ENCODE measurements at places on chromosomes 13 and 19.

GRCh38 chr19:48568345-48568886 lies 16.4 kb downstream of the SULT2B1 start:
- no peak for DNase-seq

GRCh38 chr13:79710376-79710775 lies 229.4 kb downstream of the NDFIP2 start:
- DNase-seq, result no peak

GRCh38 chr13:48431987-48432615 lies 19.2 kb upstream of the LPAR6 start:
- no peak for DNase-seq

DNA sequence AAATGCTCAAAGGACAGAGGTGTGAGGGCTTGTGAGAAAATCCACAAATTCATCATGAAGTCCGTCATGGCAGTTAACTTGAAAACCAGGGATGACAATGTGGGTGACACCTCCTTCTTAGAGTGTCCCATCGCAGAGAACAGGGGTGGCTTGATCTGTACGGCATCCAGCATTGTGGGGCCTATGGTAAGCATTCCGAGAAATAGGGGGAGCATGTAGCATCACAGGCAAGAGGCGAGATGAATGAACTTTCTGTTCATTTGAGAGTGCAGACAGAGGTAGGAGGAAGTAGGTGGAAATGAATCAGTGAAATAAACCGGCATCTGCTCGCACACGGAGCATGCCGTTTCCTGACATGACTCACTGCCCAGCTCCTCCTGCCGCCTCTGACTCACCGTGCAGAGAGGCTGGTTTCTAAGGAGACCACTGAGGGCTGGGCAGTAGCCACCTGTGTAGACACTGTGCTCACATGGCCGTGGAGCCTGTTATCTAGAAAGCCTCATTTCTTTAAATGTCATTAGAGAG lies 339.0 kb downstream of the RFC3 start:
- peak; percentile 21 for DNase-seq

- no peak for DNase-seq
Measured at GRCh38 chr13:113052206-113052605, 53.4 kb upstream of the F7 start.

GRCh38 chr13:45718992-45719391 lies 16.9 kb downstream of the CBY2 start:
- no peak for DNase-seq

DNA sequence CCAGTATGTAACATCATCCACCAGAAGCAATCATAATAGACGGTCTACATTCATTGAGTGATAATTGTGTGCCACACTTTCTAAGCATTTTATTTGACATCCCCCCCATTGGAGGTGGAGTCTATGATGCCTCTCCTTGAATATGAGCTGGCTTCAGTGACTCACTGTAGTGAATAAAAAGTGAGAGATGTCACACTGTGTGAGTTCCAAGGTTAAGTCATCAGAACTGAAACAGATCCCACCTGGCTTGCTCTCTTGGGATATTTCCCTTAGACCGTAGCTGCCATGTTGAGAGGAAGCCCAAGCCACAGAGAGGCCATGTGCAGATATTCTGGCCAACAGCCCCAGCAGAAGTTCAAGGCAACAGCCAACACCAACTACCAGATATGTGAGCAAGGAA lies 12.6 kb downstream of the RTBDN start:
- no peak for DNase-seq

GRCh38 chr13:71712988-71713653 lies 153.9 kb downstream of the DACH1 start:
- no peak for DNase-seq

- no peak for DNase-seq
Measured at GRCh38 chr13:26946684-26947343, 186.2 kb upstream of the GPR12 start.

- no peak for DNase-seq
Measured at GRCh38 chr19:10226376-10227025, 4.6 kb downstream of the S1PR2 start.

GRCh38 chr19:49774969-49775368 lies 8.2 kb downstream of the AP2A1 start:
- DNase-seq, result no peak

DNA sequence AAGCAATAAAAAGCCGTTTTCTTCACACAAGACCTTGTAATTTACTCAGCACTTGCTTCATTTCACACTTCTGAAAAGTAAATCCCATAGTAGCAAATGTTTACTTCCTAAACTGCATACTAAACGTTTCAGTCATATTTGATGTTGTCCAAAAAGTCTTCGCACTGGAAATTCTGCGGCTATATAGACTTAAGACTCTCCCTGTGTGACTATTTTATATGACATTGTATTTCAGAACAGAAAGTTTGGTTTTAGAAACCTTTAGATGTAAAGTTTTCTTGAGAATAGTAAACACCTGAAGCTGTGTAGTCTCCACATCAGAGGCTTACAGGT lies 29.6 kb downstream of the ZAR1L start:
- DNase-seq, result no peak

DNA sequence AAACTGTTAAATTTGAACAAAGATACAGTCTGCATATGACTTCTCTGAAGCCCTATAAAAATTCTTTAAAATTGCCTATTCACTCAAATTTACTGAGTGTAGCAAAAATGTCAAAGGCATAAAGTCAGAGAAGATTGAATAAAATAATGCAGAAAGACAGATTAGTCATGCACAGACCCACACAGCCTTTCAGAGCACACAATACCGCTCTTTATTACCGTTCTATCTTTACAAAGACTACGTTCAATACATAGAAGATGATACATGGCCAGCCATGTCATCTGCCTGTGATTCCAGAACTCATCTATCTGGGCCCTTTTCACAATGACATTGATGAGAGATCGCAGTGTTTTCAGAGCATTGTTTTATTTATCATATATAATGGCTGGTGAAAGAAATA lies 107.2 kb downstream of the URI1 start:
- no peak for DNase-seq

DNA sequence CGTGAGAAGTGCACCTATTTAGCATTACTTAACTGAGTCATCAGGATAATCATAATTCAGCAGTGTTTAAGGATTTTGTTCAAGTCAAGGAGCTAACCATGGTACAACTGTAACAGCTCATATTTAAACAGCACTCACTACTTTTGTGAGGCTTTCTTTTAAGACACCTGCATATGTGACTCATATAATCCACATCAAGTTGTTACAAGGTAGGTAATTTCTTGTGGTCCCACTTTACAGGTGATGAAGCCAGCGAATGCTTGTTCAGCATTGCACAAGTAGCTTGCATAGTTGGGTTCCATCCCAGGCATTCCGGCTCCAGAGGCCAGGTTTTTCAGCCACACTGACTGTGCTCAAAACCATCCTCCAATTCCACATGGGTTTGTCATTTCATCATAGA lies 569.2 kb downstream of the MYO16 start:
- DNase-seq, result no peak

DNA sequence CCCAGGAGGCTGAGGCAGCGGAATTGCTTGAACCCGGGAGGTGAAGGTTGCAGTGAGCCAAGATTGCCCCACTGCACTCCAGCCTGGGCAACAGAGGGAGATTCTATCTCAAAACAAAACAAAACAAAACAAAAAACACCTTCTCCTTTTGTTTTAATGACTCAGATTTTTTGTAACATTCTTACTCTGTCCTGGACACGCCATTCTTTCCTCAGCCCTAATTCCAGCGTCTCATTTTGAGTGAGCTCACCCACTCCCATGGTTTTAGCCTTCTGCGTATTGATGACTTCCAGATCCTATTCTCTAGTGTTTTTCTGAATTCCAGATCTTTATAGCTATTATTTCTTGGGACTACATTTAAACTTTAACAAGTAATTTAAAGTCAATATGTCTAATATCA lies 326.3 kb downstream of the MYO16 start:
- DNase-seq, result no peak

- DNase-seq, result no peak
Measured at GRCh38 chr13:102452836-102453235, 51.0 kb upstream of the FGF14 start.

DNA sequence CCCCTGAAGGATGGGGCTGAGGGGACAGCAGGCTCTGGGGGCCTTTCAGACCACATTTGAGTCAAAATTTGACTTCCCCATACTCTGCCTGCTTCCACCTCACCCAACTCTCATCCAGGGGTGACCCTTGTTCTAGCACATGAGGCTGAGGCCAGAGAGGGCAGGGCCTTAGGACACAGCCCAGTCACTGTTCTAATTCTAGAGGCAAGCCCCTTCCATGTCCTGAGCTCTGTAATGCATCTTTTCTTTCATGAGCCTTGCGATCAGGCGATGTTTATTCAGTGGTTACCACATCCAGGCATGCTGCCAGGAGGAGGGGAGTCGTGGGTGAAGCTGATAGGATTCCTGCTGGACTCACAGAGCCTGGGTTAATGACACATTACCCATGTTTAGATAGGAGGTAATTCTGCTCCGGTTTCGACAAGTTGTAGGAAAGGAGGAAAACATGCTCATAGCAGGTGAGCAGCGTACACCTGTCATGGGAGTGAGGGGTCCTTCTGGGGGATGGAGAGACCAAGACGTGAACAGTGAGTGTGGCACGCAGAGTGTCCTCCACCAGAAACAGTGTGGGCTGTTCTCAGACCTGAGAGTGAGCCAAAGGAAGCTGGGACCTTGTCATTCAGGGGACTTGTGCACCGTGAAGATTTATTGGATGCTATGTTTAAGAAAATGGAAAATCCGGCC lies 9.3 kb downstream of the RPS9 start:
- no peak for DNase-seq

GRCh38 chr13:103812558-103812957 lies 746.3 kb upstream of the SLC10A2 start:
- DNase-seq, result no peak

DNA sequence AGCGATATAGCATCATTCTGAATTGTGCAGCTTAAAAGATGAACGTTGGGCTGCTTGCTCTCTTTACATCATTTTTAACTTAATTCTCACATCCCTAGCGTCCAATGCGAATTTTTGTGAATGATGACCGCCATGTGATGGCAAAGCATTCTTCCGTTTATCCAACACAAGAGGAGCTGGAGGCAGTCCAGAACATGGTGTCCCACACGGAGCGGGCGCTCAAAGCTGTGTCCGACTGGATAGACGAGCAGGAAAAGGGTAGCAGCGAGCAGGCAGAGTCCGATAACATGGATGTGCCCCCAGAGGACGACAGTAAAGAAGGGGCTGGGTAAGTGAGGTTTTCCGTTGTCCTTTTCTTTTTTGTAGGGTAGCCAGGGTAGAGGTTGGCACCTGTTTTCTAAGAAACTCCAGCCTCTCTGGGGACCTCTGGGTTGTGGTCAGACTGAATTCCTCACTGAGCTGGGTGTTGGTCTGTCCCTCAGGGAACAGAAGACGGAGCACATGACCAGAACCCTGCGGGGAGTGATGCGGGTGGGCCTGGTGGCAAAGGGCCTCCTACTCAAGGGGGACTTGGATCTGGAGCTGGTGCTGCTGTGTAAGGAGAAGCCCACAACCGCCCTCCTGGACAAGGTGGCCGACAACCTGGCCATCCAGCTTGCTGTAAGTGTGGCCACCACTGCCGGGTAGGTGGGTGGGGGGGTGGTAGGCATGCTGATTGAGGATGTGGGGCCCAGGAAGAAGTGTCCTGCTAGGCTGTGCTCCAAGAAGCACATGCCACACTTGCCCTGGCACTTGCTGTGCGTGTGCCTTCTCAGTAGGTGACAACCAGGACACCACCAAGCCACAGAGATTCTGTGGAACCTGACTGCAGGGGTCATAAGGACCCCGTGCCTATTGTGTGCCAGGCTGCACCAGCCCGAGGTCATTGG lies 17.0 kb downstream of the ILF3 start:
- no peak for DNase-seq

- DNase-seq, result no peak
Measured at GRCh38 chr13:42973581-42973980, 18.5 kb downstream of the EPSTI1 start.

DNA sequence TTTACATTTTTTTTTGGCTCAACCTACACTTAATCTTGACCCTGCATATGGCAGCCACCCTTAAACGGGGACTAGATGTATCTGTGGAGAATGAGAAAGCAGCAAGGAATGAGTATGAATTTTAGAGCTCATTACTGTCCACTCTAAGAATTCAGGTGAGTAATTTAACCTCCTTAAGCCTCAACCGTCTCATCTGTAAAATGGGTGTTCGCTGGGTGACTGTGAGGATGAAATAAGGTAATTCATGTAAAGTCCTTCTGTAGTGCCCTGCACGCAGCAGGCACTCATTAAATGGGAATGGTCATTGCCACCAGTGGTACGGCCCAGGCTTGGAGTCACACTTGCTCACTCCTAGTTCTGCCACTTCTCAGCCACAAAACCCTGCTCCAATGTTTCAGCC lies 135.3 kb downstream of the CACNA1A start:
- no peak for DNase-seq

DNA sequence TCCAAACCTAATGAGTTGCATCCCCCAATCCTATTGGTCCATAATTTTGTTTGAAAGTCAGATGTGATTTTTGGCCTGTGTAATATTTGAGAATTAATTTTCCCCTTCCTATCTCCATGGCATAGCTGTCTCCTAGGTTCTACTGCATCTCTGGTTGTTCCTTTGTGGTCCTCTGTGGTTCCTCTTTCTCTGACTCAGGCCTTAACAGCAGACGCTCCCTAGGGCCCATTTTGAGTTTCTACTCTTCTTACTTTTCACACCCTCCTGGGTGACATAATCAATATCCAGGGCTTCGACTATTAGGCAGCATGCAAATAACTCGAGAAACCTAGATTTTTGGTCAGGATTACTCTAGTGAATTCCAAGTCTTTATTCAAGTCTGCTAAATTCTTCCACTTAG lies 160.7 kb downstream of the RFC3 start:
- DNase-seq, result no peak

DNA sequence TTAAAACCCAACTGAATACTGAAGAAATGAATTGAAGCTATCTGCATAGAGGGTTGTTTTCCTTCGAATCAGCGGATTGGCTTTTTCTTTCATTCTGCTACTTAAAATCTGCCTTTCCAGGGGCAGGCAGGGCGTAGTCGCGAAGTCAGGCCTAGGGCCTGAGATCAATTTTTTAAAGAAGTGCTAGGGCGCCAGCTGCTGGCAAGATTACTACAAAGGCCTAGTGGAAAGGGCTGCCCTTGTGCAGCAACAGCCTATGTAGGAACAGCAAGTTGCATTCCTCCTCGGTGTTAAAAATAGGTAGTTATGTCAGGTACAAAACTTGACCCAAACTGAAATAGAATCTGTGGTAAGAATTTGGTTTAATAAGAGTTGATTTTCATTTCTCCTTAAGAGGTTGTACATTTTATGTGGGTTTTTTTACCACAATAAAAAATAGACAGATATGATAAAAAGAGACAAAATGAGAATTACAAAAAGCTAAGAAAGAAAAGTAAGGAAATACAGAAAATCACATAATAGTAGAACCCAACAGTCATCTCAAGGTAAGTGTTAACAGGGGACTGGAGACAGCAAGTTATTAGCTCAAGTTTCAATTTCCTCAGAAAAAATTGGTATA lies 9.5 kb upstream of the URAD start:
- DNase-seq, result no peak

DNA sequence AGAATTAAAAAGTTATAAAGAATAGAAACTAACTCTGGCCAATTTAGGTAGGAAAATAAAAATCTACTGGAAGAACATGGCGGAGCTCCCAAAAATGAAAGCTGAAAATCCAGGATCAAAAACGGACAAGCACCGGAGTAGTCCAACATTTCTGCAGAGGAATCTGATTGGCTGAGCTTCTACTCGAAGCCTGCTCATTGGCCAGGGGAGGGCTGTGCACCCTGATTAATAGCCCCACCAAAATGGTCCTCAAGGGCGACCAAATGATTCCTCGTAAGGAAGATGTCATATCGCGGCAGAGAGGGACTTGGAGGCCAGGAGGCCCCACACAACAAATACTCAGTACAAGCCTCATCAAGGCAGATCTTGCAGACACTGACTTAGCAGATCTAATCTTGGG lies 900.7 kb downstream of the UQCRFS1 start:
- DNase-seq, result no peak

GRCh38 chr19:16938211-16938610 lies 49.4 kb downstream of the F2RL3 start:
- DNase-seq, result no peak
